ENCODE measurements at places on chromosomes 11 and 22.

GRCh38 chr11:118343981-118344515 is at the start of gene CD3G:
TSS of gene CD3G (plus strand) at chr11:118344344. CDS start at chr11:118344424, 80 bp downstream.
- DNase-seq, result no peak

DNA sequence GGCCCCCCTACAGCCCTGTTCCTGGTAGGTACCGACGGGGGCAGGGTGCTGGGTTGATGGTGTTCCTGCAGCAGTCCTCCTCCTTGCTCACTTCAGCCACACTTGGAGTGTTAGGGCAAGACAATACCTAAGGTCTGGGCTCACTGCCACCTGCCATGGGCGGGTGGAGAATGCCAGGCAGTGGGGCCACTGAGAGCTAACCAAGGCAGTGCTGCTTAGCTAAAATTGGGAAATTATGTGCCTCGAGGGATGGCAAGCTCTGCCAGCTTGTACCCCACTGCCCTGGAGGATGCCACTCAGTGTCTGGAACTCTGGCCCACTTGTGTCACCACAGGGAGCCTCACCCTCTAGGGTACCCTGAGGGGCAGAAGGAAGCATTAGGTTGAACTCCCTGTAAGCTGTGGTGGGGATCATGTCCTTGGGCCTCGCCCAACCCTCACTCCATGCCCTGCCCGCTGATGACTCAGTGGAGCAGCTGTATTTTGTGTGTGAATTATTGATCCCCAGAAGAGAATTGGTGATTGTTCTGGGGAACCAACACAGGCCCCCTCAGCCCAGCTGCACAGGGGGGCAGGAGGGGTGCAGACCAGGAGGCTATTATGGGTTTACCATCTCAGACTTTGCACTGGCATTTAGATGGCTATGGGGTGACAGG is 17.7 kb downstream of the PHLDB1 start:
- DNase-seq, result no peak

- DNase-seq, result no peak
Observed at GRCh38 chr22:22813126-22814075, 74.2 kb upstream of the IGLL5 start.

GRCh38 chr22:44277386-44278135 is 35.2 kb downstream of the SHISAL1 start:
- no peak for DNase-seq

GRCh38 chr11:20162824-20163782 is 2.8 kb upstream of the DBX1 start:
- DNase-seq, result peak; percentile 65
